Activated B cell treated with CpG ODN at 0.5 μM for 24 hours (primary cell): ENCODE measurements at places on chromosomes 13 and 19.

DNA sequence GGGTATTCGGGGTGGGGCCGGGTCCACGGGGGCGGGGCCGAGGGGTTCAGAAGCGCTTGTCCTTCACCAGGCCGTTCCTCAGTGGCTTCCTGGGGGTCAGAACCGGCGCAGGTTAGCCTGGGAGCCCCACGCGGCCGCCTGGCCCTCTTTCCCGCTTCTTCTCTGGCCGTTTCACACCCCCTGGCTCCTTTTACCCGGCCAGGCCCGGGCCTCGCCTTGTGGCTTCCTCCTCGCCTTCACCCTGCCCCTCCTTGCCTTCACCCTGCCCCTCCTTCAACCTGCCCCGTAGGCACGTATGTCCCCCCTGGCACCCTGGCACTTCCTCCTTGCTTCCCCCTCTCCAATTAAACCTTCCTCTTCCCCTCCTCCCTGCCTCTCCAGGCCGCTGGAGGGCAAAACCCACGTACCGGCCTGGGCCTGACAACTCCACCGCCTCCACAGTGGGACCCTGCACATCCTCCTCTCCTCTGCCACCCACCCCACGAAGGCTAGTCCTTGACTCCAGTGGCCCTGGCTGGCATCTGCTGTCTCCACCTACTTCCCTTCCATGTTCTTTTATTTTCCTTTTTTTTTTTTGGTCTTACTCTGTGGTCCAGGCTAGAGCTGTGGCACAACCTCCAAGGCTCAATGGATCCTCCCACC, 25.3 kb downstream of the CERS1 start:
- no peak for DNase-seq

- DNase-seq: no peak
Observed at GRCh38 chr19:28485292-28485691, 727.7 kb downstream of the UQCRFS1 start.

GRCh38 chr19:34314437-34315313, 50.3 kb upstream of the GPI start:
- DNase-seq: no peak

- DNase-seq: no peak
Observed at GRCh38 chr13:27170221-27170515, 1.4 kb downstream of the USP12 start.

- DNase-seq: no peak
Observed at GRCh38 chr13:103044056-103044455, 22.2 kb downstream of the SLC10A2 start.

DNA sequence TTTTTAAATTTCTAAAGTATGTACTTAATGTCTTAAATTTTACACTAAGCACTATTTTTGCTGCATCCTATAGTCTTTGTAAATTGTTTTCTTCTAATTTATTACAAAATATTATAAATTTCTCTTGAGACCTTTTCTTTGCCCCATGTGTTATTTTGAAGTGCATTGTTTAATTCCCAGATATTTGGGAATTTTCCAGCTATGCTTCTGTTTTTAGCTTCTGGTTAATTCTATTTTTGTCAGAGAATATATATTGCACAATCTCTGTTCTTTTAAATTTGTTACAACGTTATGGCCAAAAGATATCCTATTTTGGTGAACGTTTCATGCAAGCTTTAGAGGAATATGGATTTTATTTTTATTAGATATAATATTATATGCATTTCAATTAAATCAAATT, 917.4 kb upstream of the MIR17HG start:
- no peak for DNase-seq

GRCh38 chr19:49222011-49222410, 64.4 kb downstream of the TRPM4 start:
- no peak for DNase-seq

- DNase-seq: no peak
Observed at GRCh38 chr19:11506101-11506555, 489 bp upstream of the ZNF653 start.

- no peak for DNase-seq
Observed at GRCh38 chr13:34201050-34201913, 383.3 kb downstream of the RFC3 start.

- DNase-seq: no peak
Observed at GRCh38 chr13:46320821-46321220, 66.2 kb downstream of the RUBCNL start.

DNA sequence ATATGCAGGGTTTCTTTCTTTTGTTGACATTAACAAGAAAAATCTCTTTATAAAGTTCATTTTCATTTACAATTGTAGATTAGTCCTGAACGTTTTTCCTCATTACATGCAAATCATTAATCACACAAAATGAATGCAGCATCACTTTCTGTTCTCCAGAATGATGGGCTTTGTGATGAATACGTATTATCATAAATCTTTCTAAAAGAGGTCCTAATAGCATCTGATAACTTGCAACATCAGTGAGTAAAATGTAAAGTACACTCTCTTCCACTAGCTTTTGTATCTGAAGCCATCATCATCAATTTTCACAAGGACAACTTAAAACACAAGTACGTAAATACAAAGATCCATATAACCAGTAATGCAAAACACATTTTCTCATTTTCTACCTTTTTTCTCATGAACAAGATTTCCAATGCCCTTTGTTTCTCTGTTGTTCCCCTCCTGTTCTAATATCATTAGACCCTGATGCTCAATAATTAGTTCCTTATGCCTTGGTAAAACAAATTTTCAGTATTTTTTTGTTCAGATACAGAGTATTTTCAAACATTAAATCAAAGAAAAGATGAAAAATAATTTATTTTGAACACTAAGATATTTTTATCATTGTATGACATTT, 437.4 kb upstream of the MIR17HG start:
- DNase-seq: no peak

GRCh38 chr13:100817928-100818327, 143.3 kb upstream of the TMTC4 start:
- DNase-seq: no peak

DNA sequence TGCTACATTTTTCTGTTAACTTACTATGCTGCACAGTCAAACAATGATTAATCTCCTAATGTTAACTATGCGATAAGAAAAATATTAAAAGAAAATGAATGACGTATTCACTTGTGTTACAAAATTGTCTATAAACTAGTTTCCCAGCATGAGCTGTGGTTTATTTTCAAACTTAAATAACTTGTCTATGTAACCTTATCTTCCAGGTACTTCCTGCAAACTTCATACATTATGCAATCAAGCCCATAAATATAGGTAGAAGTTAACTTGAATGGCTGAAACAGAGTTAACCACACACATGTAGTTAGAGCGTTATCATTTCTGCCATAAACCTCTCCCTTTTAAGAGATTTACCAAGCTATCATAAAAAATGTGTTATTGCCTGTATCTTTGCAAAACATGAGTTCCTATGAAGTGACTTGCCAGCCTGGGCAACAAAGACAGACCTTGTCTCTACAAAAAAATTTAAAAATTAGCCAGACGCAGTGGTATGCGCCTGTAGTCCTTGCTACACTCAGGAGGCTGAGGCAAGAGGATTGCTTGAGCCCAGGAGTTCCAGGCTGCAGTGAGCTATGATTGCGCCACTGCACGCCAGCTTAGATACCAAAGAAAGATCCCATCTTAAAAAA, 17.7 kb upstream of the KLF5 start:
- no peak for DNase-seq

GRCh38 chr19:41364524-41365391, 809 bp upstream of the B9D2 start:
- DNase-seq: no peak

DNA sequence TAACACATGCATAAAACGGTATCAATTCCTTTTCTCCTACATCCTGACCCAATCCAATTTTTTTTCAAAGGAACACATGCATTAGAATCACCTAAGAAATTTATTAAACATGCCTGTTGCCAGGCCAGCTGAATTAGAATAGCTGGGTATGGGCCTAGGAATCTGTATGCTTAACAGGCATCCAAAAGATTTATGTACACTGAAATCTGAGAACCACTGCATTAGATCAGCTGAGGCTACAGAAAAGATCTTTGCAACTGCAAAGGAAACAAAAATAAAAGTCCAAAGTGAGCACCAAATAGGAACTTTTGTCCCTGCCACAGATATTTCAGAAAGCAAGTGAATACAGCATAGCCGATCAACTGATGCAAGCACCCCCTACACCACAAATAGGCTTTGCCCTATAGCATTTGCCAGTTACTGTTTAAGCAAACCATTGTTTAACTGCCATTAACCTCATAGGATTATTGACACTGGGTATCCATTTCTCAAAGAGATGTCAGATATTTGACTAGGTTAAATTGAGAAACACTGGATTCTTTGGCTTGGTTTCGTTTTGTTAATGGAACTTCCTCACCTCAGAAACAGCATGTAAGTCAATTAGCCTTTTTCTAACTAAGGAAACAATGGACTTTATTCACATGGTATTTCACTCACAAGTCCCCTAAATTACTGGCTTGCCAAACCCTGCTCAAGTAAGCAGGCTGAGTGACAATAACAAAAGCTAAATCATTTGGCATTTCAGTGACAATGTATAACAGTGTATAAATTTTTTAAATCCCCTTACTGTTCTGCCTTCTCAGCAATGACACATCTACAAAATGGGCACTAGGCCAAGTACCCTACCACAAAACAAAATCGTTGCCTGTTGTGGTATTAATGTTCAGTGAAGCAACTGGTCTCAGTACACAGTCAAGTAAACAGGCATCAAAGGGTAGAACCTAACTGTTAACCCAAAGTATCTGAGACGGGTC, 67.8 kb downstream of the SUCLA2 start:
- no peak for DNase-seq

DNA sequence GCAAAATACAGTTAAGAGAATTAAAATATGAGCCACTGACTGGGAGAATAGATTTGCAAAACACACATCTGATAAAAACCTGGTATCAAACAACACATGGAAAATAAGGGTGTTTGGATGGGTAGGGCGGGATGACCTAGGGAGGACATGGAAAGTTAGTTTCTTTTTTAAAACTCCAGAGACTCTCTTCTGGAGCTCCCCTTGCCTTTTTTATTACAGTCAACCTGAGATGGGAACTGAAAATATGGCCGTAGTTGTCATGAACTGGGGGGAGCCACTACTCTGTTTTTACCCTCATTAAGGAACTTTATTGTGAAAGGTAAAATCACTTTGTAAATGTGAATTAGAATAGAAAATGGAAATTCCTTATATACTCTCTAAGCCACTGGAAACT, 113.0 kb downstream of the ATP11A start:
- no peak for DNase-seq

DNA sequence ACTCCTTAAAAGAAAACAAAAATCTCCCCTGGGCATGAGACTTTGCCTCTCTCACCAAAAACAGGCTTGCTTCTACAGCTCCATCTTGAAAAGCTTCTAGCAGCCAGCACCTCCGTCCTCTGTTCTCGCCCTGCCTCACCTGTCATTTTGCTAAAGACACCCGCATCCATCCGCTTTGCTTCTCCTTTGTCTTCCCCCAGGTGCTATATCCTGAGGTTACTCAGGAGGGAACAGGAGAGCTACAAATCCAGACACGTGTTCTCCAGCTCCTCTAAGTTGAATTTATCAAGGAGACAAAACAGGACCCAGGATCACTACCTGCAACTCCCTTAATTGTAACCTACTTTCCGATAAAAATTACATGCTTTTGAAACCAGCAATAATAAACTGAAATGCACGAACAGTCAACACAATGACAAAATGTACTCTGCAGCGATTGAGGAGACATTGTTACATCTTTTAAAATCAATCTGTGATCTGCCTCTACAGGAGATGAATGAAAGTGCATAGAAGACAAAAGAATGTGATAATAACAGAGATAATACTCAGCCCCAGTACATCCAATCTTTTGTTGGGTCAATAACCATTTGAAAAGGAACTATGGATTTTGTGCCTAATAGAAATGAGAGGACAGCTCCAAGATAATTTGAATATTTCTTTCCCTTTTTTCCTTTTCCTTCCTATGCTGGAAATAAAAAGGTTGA, 221.2 kb downstream of the DCLK1 start:
- DNase-seq: no peak

- no peak for DNase-seq
Observed at GRCh38 chr13:89897681-89898080, 1449.8 kb upstream of the MIR17HG start.
